ENCODE measurements at places on chromosomes 4 and X.

DNA sequence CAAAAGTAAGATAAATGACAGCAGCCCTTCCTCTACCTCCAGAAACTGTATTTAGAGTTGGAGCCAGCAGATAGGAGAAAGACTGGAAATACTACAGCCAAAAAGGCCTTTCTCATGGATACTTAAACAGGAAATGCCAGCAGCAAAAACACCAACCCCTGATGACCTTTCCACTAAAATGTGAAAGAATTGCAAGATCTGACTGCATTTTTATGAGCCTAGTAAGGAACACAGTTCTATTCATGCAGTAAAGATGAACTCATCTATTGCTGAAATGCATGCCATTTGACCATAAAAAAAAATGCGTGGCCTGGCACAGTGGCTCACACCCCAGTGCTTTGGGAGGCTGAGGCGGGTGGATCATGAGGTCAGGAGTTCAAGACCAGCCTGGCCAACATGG is 19.9 kb downstream of the ABCG2 start:
- no peak for DNase-seq

- DNase-seq = no peak
These were observed 9.4 kb downstream of the C4orf50 start for GRCh38 chr4:6008766-6009385.

GRCh38 chr4:53037892-53038291 is 175.8 kb downstream of the RASL11B start:
- DNase-seq = no peak

DNA sequence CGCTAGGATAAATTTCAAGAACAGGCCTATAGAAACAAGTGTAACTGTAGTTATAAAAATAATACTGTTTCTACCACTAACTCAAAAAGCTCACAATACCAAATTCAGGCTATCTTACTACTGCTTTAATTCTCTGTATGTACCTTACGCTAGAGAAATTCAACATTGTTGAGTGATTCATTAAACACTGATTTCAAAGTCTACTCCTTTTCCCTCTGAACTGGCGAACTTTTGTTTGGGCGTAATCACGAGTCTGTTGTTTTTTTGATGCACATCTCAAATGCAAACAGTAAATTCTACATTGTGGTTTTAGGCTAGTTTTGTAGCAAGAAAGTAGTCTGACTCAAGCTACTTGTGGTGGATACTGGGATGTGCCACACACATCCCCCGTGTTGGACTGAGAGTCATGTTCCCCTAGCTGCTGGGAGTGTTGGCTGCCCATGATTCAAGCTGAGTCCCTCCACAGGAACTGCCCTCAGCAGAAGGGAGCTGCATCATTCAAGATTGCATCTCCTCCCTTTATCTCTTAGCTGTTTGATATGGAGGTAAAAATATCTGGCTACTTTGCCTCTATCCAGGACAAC is 406.1 kb downstream of the RAPGEF2 start:
- no peak for DNase-seq

- no peak for DNase-seq
These were observed 52.7 kb downstream of the AMER1 start for GRCh38 chrX:64152857-64153256.

DNA sequence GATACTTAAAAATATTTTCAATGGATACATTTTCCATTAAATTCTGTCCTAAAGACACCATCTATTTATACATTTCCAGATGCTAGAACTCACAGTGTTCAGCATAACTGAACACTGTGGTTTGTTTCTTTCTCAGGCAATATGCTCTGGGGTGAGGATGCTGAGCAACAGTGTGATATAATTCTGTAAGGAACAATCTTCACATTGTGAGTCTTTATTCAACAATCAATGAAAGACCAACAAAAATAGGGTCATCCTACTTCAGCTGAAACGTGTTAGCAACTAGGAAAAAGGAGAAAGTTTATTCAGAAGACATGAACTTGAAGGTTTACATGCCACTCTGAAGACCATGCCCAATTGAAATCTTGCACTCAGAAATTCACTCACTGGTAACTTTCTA is 284.8 kb downstream of the UNC5C start:
- DNase-seq = no peak

DNA sequence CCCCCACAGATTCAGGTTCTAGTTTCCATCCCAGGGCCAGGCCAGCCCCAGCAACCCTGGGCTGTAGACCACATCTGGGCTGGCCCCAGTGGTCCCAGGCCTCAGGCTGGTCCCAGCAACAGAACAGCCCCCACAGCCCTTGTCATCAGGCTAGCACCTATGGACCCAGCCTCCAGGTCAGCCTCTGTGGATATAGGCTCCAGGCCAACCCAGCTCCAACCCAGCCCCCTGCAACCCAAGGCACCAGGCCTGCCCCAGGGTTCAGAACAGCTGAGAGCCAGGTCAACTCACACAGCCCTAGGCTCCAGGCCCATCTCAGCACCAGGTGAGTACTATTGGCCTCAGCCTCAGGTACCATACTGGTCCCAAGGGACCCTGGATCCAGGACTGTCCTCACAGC is 155.3 kb downstream of the PWWP3B start:
- DNase-seq = no peak

DNA sequence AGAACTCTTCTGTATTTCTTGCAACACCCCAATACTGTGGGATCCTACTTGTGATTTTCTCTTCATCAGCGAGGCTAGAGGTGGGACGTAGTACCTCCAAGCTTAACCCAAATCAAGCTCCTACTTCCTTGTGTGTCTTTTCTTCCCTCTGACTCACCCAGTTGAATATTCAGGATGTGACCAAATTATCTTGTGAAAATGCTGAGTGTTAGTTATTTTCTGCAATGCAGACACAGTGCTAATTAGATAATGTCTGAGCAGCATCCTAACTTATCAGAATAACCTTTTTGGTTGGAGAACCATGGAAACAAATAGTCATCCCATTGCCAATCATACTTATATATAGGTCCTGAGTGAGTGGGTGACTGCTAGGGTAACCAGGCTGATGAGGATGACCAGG is 2.4 kb downstream of the MEPE start:
- DNase-seq = no peak
